ENCODE measurements at places on chromosomes 5 and 9. TPM values are rescaled to one million over a fixed set of nuclear protein-coding genes. Genes with fewer than 3 reads are reported as not detected.

LVRN gene
- total RNA-seq: 0.06 TPM

DNA sequence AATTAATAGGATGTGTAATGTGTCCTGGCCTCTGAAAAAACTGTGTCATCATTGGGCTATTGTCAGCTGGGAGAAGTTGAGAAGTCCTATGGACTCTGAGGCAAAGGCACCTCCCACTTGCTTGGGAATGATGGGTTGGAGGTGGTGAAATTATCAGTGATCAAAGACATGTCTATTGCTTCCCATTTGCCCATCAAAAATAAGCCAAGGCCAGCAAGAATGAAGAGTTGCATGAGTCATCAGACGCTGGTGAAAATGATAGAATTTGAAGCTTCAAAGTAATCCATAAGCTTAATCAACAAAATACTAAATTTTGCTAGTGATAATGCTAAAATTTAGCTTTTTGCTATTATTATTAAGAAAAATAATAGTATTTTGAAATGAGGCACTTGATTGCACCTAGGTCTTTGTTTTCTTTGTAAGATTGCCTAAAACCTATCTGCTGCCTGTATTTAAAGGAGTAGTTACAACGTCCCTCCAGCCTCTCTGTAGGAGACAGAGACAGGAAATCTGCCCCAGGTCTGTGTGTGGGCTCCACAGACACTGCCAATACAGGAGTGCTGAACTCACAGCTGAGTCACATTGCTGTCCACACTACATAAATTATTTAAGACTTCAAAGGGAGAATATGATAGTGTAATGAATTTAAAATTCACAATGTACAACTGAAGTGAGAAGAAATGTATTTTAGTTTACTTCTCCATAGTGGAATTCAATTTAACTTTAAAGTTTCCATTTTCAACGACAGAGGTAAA lies 48.4 kb upstream of the APC start:
- H3K4me1 ChIP-seq: no peaks in the 10 kb centered on the region
- no peaks in the 10 kb centered on the region for H3K36me3 ChIP-seq
- H3K4me3 ChIP-seq: no peak overlapping the region
- no peak for DNase-seq

ORM2 gene
- 29.9 TPM for total RNA-seq

WNT8A gene
- total RNA-seq: not detected

DNA sequence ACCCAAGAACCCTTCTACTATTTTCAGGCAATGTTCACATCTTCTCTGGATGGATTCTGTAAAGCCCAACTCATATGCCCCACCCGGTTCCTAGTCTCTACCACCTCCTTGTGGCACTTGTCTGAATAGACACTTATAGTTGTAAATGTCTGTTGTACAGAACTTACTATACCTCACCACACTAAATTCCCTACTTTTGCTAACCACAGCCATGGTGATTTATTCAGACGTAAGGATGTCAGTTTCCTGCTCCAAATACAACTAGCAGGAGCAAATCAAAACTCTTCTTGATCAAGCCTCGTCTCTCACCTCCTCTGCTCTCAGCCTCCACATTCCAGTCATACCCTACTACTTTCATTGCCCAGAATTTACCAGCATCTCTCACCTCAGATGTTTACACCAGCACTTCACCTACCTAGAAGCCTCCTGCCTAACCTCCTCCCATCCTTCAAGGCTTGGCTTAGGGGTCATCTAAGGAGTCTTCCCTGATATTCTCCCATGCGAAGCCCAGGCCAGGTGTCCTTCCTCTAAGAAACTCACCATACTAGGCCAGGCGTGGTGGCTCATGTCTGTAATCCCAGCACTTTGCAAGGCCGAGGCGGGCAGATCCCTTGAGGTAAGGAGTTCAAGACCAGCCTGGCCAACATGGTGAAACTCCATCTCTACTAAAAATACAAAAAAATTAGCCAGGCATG lies 75.5 kb downstream of the MAPKAP1 start:
- peak overlapping the region; percentile 84 for H3K27ac ChIP-seq
- no peaks in the 10 kb centered on the region for H3K27me3 ChIP-seq

- DNase-seq: no peak
- no peak overlapping the region for H3K27ac ChIP-seq
- no peaks in the 10 kb centered on the region for H3K4me1 ChIP-seq
- H3K36me3 ChIP-seq: no peaks in the 10 kb centered on the region
- H3K27me3 ChIP-seq: no peaks in the 10 kb centered on the region
Measured at GRCh38 chr5:51889703-51890102, 506.5 kb downstream of the ISL1 start.

- no peak for DNase-seq
- no peak overlapping the region for H3K27ac ChIP-seq
- no peak overlapping the region for H3K4me3 ChIP-seq
- no peaks in the 10 kb centered on the region for H3K27me3 ChIP-seq
Measured at GRCh38 chr5:164319161-164319560, 813.7 kb downstream of the MAT2B start.

GRCh38 chr5:134603059-134603458 lies 29.6 kb downstream of the SAR1B start:
- no peaks in the 10 kb centered on the region for H3K27me3 ChIP-seq
- no peak overlapping the region for H3K4me3 ChIP-seq
- no peaks in the 10 kb centered on the region for H3K4me1 ChIP-seq
- H3K36me3 ChIP-seq: peaks cover 60% of the 10 kb centered on the region
- no peak overlapping the region for H3K27ac ChIP-seq

DNA sequence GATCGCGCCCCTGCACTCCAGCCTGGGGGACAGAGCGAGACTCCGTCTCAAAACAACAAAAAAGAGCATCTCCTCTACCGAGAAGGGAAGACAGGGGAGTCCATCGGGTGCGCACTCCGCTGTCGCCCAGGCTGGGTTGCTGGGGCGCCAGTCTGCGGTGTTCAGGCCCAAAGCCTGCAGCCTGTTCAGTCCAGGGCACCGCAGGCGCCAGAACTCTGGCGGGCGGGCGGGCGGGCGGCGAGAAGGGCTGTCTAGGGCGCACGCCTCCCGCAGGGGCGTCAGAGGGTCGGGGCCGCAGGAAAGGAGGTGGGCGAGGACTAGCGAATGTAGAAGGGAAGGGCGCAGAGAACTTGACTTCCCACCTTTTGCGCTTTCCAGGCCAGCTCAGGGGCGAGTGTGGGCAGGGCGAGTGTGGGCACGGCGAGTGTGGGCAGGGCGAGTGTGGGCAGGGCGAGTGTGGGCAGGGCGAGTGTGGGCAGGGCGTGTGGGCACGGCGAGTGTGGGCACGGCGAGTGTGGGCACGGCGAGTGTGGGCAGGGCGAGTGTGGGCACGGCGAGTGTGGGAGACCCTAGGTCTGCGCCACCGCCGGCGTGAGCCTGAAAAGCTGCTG lies 10.5 kb downstream of the PROP1 start:
- peaks cover 86% of the 10 kb centered on the region for H3K27me3 ChIP-seq
- no peaks in the 10 kb centered on the region for H3K36me3 ChIP-seq
- H3K4me3 ChIP-seq: no peak overlapping the region
- no peak for DNase-seq

GRCh38 chr9:105087910-105088898 lies 156.2 kb upstream of the SLC44A1 start:
- H3K27me3 ChIP-seq: no peaks in the 10 kb centered on the region
- H3K4me1 ChIP-seq: no peaks in the 10 kb centered on the region
- no peak for DNase-seq

DNA sequence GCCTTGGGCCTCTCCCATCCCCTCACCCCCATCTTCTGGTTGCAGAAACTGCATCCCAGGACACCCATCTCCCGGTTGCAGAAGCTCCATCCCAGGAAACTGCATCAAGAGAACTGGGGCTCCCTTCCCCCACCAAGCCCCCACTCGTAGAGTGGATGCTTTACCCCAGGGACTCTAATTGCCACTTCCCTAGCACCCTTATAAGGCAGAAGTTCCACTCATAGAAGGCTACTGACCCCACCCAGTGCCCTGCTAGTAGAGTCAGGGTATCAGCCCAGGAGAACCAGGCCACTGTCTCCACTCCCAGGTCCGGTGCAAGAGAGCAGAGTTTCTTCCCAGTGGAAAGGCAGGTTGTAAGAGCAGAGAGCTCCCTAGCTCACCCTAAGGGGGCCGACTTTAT lies 12.2 kb upstream of the SYK start:
- no peaks in the 10 kb centered on the region for H3K36me3 ChIP-seq
- peaks cover 14% of the 10 kb centered on the region for H3K27me3 ChIP-seq
- DNase-seq: no peak
- H3K4me1 ChIP-seq: peaks cover 3% of the 10 kb centered on the region
- no peak overlapping the region for H3K27ac ChIP-seq
- no peak overlapping the region for H3K4me3 ChIP-seq

DNA sequence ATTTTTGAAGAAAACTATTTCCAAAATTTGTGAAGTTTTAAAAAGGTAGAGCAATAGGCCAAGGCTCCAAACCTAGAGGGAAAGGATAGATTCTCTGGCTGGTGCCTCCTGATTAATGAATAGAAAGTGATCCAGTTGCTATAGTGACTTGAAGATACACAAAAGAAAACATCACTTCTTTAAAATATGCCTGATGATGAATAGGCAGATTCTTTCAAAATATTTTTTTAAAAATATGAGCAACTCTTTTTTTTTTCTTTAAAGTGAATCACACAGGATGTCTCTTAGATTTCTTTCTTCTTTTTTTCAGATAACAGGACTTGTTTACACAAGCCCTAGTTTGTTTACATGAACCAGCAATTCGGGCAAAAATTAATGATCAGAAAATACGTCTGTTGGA lies 124.4 kb downstream of the RFK start:
- no peak overlapping the region for H3K27ac ChIP-seq
- no peaks in the 10 kb centered on the region for H3K36me3 ChIP-seq
- H3K4me3 ChIP-seq: no peak overlapping the region
- H3K27me3 ChIP-seq: no peaks in the 10 kb centered on the region
- no peaks in the 10 kb centered on the region for H3K4me1 ChIP-seq
- DNase-seq: no peak

CDHR2 gene
- 0.26 TPM for total RNA-seq

GRCh38 chr5:138985256-138985655 lies 110.1 kb upstream of the LRRTM2 start:
- DNase-seq: no peak
- no peaks in the 10 kb centered on the region for H3K27me3 ChIP-seq
- no peak overlapping the region for H3K27ac ChIP-seq
- H3K36me3 ChIP-seq: no peaks in the 10 kb centered on the region

DNA sequence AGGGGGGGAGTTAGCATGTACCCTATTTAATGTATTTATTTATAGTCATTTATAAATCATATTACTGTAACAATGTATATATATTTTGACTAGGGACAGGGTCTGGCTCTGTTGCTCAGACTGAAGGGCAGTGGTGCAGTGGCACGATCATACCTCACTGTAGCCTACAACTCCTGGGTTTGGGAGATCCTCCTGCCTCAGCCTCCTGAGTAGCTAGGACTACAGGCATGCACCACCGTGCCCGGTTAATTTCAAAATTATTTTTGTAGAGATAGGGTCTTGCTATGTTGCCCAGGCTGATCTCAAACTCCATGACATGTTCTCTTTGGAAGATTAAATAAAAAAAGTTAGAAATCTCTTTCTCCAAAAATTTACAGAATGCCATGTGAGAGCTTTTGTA lies 52.8 kb downstream of the ARHGEF28 start:
- H3K36me3 ChIP-seq: no peaks in the 10 kb centered on the region
- H3K27ac ChIP-seq: no peak overlapping the region
- H3K27me3 ChIP-seq: no peaks in the 10 kb centered on the region

DNA sequence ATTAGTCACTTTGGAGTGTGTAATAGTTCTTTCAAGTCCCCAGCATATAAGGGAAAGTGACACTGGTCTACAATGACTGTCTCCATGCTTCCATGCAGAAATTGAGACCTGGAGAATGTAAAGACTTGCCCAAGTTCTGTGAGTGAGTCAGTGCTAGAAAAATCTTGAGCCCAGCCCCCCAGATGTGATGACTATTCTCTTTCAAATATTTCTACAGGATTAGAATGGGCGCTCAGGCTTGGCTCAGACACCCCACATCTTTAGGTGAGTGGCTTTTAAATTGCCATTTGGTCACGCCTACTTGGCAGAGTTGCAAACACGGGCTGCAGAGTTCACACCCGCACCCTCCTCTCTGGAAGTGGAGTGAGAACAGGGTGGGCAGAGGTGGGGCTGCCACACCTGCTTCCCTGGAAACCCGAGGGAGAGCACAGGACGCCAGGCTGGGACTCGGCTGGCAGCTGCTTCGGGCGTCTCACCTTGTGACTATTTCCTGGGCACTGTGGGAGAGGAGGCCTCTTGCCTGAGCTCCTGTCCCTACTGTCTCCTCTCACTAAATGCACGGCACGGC lies 37.6 kb downstream of the ROPN1L start:
- no peak for DNase-seq
- H3K27ac ChIP-seq: no peak overlapping the region
- no peaks in the 10 kb centered on the region for H3K27me3 ChIP-seq
- H3K4me3 ChIP-seq: no peak overlapping the region

ABLIM3 gene
- 35.3 TPM for total RNA-seq

- no peak for DNase-seq
- H3K27ac ChIP-seq: no peak overlapping the region
- H3K27me3 ChIP-seq: no peaks in the 10 kb centered on the region
- H3K4me3 ChIP-seq: no peak overlapping the region
- H3K36me3 ChIP-seq: no peaks in the 10 kb centered on the region
- H3K4me1 ChIP-seq: peaks cover 24% of the 10 kb centered on the region
Measured at GRCh38 chr5:54517174-54517511, 416 bp upstream of the SNX18 start.

CRHBP gene
- 0.65 TPM for total RNA-seq

GLRA1 gene
- total RNA-seq: not detected

SCGB3A2 gene
- total RNA-seq: 108 TPM

SLC25A2 gene
- total RNA-seq: not detected

GALNT12 gene
- total RNA-seq: 20.0 TPM

DNA sequence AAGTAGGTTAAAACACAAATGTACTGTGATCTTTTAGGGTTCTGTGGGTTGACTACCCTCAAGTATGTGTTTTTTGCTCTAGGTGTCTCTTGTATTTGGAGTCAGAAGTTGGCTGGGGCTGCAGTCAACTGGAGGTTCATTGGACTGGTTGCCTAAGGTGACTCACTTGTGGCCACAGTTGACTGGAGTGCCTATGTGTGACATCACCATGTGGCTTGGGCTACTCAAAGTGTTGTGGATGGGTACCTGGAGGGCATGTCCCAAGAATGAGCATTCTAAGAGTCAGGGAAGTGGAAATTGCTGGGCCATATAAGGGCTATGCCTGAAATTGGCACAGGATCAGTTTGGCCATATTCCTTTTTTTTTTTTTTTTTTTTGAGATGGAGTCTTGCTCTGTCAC lies 27.4 kb downstream of the SNX30 start:
- H3K27me3 ChIP-seq: no peaks in the 10 kb centered on the region
- H3K36me3 ChIP-seq: no peaks in the 10 kb centered on the region
- peaks cover 7% of the 10 kb centered on the region for H3K4me1 ChIP-seq
- DNase-seq: no peak
- H3K27ac ChIP-seq: no peak overlapping the region

NR6A1 gene
- total RNA-seq: 4.1 TPM

DNA sequence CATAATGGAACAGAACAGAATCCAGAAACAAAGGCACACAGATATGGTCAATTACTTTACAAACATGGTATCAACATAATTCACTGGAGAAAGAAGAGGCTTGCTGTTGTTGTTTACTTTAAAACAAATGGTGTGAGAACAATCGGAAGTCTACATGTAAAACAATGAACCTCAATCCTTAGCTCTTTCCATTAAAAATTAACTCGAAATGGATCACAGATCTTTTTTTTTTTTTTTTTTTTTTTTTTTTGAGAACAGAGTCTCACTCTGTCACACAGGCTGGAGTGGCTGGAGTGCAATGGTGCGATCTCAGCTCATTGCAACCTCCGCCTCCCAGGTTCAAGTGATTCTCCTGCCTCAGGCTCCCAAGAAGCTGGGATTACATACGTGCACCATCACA lies 9.8 kb downstream of the SEMA4D start:
- no peaks in the 10 kb centered on the region for H3K27me3 ChIP-seq
- DNase-seq: no peak
- no peaks in the 10 kb centered on the region for H3K4me1 ChIP-seq
- no peaks in the 10 kb centered on the region for H3K36me3 ChIP-seq

CCDC192 gene
- not detected for total RNA-seq

Measured in left lung (tissue), 14 donors.